ENCODE measurements at places on chromosomes 1 and 21.

- DNase-seq: no peak
Observed at GRCh38 chr1:182890927-182891610, 51.9 kb downstream of the DHX9 start.

GRCh38 chr1:244395965-244396364, 55.7 kb downstream of the ADSS2 start:
- DNase-seq: no peak

GRCh38 chr1:41783189-41783639, 135.5 kb downstream of the HIVEP3 start:
- no peak for DNase-seq

GRCh38 chr1:36101546-36101945, 12.9 kb downstream of the ADPRS start:
- no peak for DNase-seq

DNA sequence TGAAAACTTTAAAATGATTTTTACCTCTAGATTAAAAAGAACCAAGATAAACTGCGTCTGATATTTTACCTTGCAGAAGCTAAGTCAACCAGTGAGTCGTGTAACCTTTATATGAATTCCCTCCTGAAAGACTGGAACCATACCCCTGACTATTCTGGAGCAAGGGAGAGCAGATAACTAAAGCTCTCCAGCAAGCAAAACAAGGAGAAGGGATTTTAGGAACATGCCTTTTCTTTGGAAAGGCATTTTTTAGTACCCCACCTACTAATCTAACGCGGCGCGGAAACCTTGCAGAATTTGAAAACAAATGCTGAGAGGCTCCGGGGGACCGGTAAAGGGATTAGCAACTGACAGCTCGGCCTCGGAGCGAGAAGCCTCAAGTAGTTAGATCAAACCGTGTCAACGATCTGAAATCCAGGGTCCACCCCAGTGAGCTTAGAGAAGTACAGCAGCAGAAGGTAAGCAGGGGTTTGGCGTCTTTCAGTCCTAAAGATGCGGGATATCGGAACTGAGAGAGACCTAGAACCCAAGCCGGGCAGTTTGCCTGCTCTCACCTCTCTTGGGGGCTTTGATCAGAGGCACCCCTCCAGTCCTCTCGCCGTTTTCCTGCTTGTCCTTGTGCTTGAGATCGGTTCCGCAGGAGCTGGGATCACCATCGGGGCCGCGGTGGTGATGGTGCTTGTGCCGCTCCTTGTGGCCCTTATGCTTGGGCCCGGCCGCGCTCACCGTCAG, 954 bp downstream of the RSBN1 start:
- DNase-seq: no peak
